GM10248 (cell line): ENCODE measurements at places on chromosomes 16 and 17.

- no peak for DNase-seq
These were observed 16.6 kb downstream of the GPR179 start for GRCh38 chr17:38326996-38327792.

GRCh38 chr17:57522042-57523005 lies 222.8 kb downstream of the CCDC182 start:
- no peak for DNase-seq

DNA sequence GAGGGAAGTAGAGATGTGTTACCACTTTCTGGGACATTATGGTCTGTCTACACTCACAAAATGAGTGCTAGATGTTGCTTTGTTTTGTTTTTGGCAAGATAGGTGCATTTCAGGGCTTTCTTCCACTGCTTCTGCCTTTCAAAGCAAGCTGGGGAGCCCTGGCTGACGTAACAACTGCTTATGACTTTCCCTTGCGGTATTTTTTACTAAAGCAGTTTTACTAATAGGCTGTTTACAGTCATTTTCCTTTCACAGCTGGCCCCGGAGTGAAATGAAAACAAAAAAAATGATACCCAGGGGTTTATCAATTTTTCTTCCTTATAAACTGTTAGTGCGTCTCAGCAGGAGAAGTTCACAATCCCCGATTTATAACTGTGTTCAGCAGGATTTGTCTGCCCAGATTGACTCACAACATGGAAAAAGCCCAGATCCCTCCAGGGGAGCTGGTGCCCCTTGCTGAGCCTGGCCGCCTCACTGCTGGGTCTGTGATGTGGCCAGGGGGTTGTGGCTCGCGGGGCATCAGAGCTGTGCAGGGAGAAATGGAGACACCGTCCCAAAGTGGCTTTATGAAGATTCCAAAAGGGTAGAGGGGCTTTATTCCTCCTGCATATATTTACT lies 184.4 kb upstream of the HS3ST3A1 start:
- DNase-seq, result no peak

DNA sequence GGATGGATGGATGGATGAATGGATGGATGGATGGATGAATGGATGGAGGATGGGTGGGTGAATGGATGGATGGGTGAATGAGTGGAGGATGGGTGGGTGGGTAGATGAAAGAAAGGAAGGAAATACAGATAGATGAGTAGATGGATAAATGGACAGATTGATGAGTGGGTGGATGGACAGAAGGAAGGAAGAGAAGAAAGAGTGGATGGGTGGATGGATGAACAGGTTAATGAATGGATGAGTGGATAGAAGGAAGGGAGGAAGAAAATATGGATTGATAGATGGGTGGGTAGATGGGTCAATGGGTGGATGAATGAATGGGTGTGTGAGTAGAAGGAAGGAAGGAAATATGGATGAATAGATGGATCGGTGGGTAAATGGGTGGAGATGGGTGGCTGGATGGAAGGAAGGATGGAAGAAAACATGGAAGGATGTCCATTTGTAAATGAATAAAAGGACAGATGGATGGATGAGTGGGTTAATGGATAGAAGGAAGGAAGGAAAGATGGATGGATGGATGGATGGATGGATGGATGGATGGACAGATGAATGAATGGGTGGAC lies 97.3 kb upstream of the TNRC6C start:
- no peak for DNase-seq

GRCh38 chr17:81436294-81436849 lies 41.1 kb downstream of the BAHCC1 start:
- DNase-seq, result no peak

- DNase-seq, result no peak
These were observed 3.8 kb upstream of the ARHGAP23 start for GRCh38 chr17:38424297-38424972.

DNA sequence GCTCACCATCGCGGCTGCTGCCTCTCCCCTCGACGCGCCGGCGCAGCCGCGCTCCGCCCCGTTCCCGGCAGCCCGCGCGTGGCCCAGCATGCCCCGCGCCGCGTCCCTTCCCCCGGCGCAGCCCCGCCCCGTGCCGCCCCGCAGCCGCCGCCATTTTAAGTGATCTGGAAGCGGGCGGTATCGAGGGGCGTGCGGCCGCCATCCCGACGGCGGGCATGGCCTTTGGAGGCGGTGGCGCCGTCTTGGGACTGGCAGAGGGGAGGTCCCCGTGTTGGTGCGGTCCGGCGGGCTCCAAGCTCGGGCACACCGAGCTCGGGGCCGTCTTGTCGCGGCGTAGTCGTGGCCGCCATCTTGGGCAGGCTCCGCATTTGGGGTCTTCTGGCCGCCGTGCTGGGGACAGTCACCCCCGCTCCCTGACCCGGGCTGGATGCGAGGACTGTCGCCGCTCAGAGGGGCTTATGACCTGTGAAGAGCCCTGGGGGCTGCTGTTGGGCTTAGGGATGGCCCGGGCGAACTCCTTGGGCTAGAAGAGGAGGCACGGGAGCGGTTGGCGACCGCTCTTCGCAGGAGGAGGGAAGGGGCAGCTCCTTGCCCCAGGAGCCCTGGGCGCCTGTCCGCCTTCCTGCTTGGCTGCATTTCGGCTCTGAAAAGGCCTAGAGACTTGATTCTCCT lies at the start of gene ELOB:
Gene ELOB, minus strand, starts transcription at position 50 of the 672 bp plus-strand sequence. Its CDS starts 41 bp downstream, at position 9.
- DNase-seq, result peak; percentile 97

DNA sequence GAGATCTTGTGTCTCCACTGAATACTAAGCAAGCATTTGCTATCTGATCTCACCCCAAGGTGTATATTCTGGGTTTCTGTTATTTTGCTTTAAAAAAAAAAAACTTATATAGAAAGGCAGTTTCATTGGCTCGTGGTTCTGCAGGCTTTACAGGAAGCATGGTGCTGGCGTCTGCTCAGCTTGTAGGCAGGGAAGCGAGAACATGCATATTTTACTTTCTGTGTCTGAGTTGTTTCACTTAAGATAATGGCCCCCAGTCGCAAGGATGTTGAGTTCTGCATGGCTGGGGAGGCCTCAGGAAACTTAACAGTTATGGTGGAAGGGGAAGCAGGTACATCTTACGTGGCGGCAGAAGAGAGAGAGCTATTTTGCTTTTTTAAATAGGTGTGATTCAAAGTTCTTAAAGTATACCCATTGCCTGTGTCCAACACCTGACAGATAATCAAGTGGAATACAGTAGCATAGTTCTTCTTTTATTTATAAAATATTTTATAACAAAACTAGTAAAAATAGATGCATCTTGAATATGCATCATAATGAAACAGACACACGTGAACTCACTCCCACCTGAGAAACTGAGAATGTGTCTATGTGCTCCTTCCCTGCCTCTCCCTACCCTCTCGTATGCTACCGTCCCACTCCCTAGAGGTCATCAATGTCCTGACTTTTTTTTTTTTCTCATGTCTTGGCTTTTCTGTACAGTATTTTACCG lies 15.4 kb upstream of the ARHGAP17 start:
- no peak for DNase-seq

DNA sequence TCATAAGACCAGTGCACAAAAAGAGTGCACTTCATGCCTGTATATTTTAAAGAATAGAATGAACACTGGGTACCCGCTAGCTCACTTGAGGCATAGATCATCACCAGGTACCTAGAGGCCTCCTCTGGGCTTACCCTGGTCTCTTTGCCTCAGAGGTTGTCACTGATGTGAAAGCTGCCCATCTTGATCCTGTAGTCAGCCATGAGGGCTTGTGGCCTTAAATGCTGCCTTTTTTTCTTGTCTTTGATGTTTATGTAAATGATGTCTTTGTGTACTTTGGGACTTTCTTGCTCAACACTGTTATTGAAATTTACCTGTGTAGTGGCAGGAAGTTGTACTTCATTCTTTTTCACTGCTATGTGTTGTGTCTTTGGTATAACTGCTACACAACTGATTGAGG lies 26.8 kb upstream of the SLC5A10 start:
- DNase-seq, result no peak

DNA sequence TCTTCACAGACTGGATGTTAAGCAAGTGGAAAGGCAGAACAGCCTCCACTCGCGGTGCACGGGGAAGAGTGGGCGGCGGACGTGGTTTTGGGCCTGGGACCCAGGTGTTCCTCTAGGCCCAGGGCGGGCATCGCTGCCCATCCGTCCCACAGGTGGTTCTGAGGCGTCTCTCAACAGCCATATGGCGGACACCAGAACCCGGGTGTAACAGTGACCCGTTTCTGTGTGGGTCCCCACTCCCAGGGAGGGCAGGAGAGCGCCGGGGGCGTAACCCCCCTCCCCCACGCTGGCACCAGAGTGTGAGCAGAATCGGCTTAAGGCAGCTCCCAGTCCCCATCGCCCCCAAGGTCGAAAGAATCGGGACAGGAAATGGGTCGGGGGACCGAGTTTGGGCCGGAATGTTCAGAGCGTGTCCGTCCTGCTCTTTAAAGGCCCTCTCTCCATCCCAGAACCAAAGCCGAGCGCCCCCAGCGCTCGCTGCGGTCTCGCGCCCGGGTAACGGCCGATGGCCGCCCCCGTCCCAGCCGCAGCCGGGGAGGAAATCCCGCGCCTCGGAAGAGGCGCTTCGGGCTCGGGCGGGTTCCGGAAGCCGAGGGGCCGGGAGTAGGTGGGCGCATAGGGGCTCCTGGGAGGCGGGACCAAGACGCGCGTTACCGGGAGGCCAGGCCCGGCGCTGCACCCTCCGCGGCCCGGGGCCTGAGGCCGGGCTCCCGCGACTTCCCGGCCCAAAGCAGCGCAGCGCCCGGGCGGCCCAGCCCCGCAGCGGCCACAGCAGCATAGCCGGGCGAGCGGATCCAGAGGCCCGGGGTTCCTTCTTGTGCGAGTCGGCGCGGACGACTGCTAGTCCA lies at the start of gene TK2:
Gene TK2, minus strand, starts transcription at position 839 of the 848 bp plus-strand sequence. Its CDS starts 61 bp downstream, at position 778.
- peak; percentile 81 for DNase-seq

DNA sequence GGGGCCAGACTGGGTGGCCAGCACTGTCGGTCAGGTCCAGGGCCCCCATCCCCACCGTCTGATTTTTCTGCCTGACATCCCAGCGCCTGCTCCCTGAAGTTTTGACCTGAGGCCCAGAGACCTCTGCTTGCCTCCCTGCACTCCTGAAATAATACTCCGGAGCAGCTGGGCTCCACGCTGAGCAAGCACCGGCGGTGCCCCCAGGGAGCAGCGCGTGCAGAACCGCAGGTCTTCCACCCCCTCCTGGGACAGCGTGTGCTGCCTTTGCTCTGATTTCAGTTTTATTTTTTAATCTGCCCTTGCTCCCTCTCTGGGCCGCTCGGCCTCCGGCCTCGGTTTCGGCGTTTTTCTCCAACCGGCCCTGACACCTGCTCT lies 132.4 kb upstream of the GSE1 start:
- no peak for DNase-seq

GRCh38 chr16:24936151-24936550 lies 79.0 kb downstream of the ARHGAP17 start:
- DNase-seq, result no peak

DNA sequence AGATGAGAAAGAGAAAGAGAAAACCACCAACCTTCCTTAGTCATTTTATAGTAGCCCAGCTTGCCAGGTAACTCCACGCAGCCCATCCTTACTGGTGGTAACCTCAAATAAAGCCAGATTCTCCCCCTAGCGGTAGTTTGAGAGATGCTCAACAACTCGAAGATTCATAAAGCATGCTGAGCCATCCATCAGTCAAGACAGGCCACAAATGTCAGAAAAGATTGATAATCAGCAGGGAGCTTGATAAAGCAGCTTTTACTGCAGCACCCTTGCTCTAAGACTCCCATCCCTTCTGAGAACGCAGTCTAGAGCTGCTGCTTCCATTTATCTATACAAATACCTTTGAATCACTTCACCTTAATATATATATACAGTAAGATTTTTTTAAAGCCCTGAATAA lies 451.5 kb upstream of the HSBP1 start:
- DNase-seq, result peak; percentile 37

- DNase-seq, result no peak
These were observed 14.5 kb downstream of the IL34 start for GRCh38 chr16:70660672-70661350.

DNA sequence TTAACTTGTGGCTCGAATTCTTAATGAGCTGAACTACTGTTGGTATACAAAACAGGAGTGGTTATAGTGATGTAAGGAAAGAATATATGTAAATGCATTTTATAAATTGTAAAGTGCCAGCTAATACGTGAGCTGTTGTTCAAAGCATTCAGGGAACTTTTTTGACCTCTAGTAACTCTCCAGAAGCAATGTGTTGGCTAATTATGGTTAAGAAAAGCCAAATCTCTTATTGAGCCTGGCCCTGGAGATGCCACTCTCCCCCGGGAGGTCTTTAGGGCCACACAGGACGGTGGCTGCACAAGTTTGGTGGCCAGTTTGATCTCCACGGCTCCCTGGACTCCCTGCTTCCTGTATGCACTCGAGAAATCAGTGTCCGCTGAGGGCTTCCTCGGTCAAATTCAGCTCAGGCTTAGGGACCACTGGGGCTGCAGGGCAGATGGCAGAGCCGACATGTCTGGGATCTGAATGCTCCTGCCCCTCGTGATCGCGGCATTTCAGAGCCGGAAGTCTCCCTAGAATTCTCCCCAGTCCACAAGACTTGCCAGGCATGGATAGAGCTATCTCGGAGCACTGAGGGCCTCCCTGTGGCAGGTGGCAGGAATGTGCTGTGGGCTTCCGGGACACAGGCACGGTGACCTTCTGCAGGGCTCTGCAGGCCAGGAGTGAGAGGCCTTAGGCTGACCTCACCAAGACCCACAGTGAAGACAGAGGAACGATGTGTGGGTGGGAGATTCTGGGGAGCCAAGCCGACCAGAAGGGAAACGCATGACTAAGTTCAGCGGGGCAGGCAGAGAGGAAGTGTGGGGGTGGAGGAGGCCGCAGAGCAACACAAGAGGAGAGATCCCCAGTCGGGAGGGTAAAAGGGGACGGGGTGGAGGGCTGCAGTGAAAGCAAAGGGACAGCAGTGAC lies 18.6 kb upstream of the PITPNM3 start:
- DNase-seq, result peak; percentile 82

GRCh38 chr17:17054636-17055035 lies 12.4 kb downstream of the MPRIP start:
- no peak for DNase-seq

DNA sequence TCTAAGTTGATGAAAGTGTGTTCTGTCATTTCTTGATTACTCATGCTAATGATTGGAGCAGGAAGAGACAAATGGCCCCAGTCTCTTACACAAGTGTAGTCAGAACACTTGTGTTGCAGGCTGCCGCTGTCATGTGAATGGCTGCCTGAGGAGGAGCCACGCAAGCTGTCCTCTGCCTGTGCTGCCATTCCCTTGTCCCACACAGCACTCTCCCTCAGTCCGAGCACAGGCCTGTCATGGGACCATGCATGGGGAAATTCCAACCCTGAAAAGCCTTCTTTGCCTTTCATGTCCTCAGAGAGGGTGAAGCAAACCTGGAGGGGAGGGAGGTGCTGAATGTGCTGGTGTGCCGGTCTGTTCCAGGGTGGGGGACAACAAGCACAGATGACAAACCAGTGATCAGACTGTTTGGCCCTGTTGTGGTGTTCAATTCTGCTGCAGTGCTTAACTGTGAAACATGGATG lies 109.4 kb downstream of the MRTFB start:
- no peak for DNase-seq
